ENCODE measurements at places on chromosomes 5 and 9.

GRCh38 chr5:126188804-126189203 is 234.4 kb upstream of the GRAMD2B start:
- DNase-seq = peak; percentile 10

- peak; percentile 63 for DNase-seq
Measured at GRCh38 chr5:96868603-96869371, 7.5 kb upstream of the ERAP2 start.

- DNase-seq = peak; percentile 97
Measured at GRCh38 chr5:77133061-77133758, 46.1 kb upstream of the ZBED3 start.

DNA sequence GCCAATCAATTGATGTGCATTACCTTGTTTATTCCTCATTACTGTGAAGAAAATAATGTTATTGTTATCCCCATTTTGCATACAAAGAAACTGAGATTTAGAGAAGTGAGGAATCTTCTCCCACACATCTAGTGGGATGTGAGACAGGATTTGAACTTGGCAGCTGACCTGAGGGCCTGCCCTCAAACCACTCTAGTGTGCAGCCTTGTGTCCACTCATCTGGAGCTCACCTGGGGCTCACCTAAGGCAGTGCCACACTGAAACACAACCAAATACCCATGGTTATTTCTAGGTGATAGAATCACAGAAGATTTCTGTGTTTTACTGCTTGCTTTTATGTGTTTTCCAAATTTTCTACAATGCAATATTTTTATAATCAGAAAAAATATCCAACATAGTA is 94.7 kb upstream of the SAP30L start:
- DNase-seq = no peak

DNA sequence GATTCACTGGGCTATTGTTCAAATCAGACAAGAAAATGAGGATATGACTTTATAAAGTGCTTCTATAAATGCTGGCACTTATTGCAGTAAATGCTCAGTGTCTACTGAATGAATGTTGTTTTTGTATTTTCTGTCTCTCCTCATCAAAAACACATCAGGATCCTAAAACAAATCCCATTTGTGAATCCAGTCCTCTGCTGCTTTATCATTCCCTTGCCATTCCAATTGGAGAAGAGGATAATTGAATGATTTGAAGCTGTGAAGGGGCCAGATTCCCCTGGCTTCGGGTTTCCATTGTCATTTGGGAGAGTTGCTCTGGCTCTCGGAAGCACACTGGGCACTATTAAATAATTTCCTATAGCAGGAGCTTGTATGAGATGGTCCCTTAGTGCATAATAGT is 666.8 kb downstream of the ACTL7B start:
- DNase-seq = no peak

DNA sequence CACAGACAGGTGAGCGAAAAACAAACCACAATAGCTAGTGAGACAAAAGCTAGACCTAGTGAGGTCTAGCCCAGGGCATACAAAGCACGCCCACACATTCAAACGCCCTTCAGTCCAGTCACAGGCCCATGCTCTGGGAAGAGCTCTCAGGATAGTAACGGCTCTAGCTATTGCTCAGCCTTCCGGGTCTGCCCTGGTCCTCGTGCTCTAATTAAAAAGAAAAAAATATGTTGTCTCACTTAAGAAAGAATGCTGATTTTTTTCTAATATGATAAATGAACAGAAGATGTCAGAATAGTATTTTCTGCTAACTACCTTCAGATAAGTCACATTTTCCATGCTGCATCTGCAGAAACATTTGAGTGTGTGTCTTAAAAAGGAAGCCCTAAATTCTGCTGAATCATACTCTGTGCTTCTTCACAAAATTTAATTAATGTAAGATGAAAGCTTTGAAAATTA is 94.5 kb downstream of the PLPP1 start:
- peak; percentile 82 for DNase-seq

GRCh38 chr9:107898761-107899160 is 409.2 kb upstream of the KLF4 start:
- DNase-seq = peak; percentile 19

DNA sequence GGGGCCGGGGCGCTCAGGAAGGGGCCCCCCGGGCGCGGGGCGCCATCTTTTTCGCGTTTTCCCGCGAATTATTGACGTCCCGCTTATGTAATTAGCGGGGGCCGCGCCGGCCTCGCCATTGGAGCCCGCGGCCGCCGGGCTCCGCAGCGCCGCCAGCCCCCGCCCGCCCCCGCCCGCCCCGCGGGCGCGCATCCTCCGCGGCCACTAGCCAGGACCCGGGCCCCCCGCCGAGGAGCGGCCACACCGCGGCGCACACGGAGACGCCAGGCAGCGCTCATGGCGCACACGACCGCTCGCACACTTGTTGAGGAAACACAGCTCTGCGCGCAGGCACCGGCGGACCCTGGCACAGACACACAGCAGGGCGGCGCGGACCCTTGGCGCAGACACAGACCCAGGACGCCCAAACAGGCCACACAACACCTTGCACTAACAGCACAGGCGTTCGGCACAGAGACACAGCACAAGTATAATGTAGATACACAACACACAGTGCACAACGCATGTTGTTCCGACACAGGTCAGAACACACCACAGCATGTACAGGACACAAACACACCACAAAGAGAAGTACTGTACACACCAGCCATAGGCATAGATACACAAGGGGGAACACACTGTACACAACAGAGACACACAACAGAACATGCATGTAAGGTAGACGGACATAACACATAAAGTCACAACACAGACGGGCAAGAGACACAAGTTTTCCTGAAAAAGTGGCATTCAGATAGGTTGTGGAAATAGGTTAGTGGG is 467 bp upstream of the PHF19 start:
- DNase-seq = peak; percentile 80

GRCh38 chr5:134437340-134437846 is 25.7 kb upstream of the CDKN2AIPNL start:
- no peak for DNase-seq

GRCh38 chr5:96661855-96662724 is at the start of gene CAST:
TSS of gene CAST (plus strand) at chr5:96662376. CDS start at chr5:96662423, 47 bp downstream.
- DNase-seq = peak; percentile 82

DNA sequence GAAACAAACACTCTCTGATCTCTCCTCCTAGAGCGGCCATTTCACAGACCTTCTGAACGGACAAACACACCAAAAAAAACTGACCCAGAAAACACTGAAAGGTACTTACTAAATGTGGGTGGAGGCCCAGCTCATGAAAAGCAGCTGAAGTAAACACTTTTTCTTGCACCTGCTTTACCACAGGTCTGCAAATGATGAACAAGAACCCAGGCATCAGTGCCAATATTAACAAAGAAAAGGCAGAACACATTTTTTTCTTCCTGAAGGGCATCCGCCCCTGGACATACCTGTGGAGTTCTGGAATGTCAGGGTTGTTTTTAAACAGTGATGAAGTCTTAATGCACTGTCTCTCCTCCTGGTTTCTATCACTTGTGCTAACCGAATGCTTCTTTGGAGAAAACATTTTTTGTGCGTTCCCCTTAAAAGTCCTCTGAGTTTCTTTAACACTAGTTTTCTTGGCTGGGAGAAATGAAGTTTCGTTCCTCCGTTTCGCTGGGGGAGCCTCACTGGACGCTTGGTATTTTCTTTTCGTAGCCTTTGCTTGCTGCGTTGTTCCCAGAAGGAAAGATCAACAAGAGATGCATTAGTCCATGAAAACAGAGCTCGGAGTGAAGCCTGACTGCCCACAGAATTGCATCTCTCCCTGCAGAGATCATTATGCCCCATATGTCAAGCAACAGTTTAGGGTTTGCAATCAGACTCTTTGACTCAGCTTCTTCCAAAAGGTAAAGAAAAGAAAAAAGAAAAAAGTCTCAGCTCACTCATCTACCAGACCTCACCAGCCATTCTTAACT is 7.4 kb downstream of the DDX31 start:
- no peak for DNase-seq

- no peak for DNase-seq
Measured at GRCh38 chr9:117662651-117663050, 41.6 kb upstream of the TLR4 start.

GRCh38 chr5:158849219-158849791 is 250.4 kb downstream of the EBF1 start:
- DNase-seq = no peak

DNA sequence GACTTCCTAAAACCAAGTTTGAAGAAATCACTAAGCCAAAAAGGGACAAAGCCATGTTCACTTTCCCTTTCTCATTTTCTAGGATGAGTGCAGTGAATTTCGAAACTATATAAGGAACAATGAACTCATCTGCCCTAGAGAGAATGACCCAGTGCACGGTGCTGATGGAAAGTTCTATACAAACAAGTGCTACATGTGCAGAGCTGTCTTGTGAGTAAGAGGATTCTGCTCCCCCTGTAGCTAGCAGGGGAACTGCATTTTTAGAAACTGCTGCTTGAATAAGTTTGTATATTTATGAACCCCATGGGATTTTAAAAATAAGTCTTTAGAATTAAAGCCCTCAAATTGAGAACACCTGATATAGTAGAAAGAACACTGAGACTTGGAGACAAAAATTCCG is 42.7 kb upstream of the SPINK14 start:
- DNase-seq = no peak

DNA sequence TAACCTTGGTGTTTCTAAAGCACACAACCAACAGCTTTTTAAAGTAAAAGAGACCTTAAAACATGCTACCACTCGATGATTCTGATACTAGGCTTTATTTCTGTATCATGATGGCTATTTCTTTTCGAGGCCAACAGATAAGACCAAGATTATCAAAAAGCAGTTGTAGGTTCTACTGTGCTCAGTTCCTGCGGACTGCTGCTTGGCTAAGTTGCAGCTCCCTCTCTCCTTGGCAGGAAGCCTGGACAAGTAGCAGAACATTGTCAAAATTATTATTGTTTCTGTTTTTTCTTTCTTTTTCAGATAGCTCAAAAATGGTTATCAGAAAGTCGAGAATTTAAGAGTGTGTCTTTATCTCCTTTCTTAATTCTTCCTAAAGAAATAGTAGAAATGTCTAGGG is 607.6 kb downstream of the PTPRD start:
- no peak for DNase-seq

DNA sequence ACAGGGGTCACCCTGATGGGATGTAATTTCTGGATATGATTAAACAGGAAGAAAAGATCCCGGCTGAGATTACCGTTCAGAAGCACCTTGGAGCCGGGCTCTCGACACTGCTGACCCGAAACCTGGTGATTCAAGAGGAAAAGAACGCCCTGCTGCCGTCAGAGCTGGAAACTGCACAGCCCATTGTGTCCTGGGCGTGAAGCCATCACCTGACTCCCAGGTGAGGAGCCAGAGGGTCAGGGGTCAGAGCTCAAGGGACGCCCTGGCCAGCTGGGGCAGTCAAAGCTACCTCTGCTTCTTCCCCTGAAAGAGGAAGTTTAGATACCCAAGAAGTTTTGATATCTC is 17.8 kb upstream of the SLC12A7 start:
- no peak for DNase-seq

DNA sequence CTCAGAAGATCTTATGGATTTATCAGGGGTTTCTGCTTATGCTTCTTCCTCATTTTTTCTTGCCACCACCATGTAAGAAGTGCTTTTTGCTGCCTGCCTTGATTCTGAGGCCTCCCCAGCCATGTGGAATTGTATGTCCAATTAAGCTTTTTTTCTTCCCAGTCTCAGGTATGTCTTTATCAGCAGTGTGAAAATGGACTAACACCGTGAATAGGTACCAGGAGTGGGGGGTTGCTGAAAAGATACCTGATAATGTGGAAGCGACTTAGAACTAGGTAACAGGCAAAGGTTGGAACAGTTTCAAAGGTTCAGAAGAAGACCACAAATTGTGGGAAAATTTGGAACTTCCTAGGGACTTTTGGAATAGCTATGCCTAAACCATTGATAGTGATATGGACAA is 1222.5 kb upstream of the NUDT12 start:
- no peak for DNase-seq

DNA sequence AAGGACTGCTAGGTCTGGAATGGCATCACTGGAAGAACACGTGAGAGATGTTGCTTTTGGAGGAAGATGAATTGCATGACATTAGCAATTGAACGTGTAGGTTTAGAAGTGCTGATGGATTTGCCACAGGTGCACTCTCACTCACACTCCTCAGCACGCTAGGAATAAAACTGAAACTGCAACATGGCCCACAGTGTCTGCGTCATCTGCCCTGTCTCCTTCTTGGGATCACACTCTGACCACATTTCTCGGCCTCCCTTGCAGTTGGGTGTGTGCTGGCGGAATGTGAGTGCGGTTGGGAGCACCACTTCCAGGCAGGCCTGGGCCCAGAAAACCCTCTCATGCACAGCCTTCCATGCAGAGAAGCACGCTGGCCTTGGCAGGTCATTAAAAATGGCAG is 152.8 kb upstream of the LHFPL2 start:
- DNase-seq = no peak
